ENCODE measurements at places on chromosomes 1 and 21.

DNA sequence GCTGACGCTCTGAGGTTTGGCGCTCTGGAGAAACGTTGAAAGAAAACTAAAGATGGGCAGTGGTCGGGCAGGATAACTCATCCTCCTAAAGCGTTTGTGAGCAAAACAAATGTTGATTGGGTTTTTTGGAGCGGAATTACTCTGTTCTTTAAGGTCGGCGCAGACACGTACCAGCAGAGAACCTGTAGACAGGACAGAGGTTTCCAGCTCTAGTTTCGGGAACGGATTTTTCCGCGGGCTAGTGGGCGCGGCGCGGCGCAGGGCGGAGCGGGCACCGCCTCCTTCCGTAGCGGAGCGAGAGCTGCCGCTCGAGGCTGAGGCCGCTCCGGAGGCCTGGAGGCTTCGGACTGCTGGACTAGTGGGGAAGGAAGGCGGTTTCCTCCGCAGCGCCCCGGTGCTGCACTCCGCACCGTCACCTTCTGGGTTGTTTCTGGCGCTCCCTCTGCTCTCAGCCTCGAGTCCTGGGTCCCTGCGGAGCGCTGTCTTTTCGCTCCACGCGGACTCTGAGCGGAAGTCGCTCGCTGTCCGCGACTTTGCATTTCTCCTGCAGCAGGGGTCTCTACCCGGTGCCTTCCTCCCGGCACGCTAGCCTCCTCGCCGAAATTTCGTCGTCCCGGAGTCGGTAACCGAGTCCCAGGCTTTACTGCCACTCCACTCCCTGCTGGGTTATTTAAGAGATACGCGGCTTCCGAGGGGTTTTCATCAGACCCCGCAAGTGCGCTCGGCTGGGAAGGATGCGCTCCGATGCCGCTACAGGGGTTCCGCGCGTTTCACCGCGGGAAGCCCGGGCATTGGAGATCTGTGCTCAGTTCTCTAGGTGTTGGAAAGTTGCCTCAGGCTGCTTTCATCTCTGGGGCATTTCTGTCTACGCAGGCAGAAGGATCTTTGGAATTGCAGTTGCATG is 7.0 kb downstream of the FOXD2 start:
- peaks cover 97% of the 10 kb centered on the region for H3K27me3 ChIP-seq
- H3K27ac ChIP-seq, result no peak overlapping the region
- H3K36me3 ChIP-seq, result no peaks in the 10 kb centered on the region
- no peak overlapping the region for H3K4me3 ChIP-seq

GRCh38 chr1:42747125-42747524 is 7.1 kb upstream of the CLDN19 start:
- H3K36me3 ChIP-seq, result peaks cover 32% of the 10 kb centered on the region
- H3K4me1 ChIP-seq, result no peaks in the 10 kb centered on the region
- no peak overlapping the region for H3K27ac ChIP-seq
- no peaks in the 10 kb centered on the region for H3K27me3 ChIP-seq

DNA sequence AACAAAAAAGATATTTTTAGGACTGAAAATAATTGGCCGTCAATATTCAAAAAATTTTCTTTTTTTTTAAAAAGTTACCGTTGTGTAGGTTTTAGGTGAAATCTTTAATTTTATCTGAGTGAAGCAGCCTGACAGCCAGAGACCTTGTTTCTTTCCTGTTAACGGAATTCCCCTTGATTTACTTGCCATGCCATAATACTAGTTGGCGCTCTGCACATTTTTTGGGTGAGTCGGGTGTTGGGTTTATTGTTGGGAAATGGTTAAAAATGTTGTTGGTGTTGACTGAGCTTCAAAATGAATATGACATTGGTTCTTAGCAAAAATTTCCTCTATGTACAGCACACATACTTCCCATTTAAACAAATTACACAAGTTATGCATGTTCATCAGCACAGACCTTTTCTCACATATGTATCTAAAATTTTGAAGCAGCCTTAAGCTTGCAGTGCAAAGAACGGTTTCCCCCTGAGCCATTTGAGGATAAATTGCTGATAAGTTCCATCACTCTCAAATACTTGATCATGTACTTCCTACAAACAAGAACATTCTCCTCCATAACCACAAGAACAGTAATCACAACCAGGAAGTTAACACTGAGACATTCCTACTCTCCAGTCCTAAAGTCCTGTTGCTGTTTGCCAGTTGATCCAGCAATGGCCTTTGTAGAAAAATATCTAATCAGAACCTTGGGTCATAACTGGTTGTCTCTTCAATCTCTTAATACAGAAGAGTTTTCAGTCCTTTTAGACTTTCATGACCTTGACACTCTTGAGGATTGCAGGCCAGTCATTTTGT is 34.2 kb downstream of the CAMTA1 start:
- peak overlapping the region; percentile 49 for H3K27ac ChIP-seq
- peaks cover 24% of the 10 kb centered on the region for H3K4me1 ChIP-seq
- no peaks in the 10 kb centered on the region for H3K36me3 ChIP-seq
- no peaks in the 10 kb centered on the region for H3K27me3 ChIP-seq
- no peak overlapping the region for H3K4me3 ChIP-seq

GRCh38 chr1:70194601-70195000 is 10.8 kb downstream of the LRRC40 start:
- DNase-seq, result no peak
- no peak overlapping the region for H3K27ac ChIP-seq
- H3K27me3 ChIP-seq, result no peaks in the 10 kb centered on the region

GRCh38 chr1:1212780-1213344 is 1.1 kb downstream of the TNFRSF4 start:
- no peak overlapping the region for H3K27ac ChIP-seq
- H3K27me3 ChIP-seq, result peaks cover 13% of the 10 kb centered on the region
- no peaks in the 10 kb centered on the region for H3K4me1 ChIP-seq
- no peak overlapping the region for H3K4me3 ChIP-seq

GRCh38 chr1:221632072-221632471 is 109.8 kb downstream of the DUSP10 start:
- no peaks in the 10 kb centered on the region for H3K27me3 ChIP-seq
- H3K36me3 ChIP-seq, result no peaks in the 10 kb centered on the region

DNA sequence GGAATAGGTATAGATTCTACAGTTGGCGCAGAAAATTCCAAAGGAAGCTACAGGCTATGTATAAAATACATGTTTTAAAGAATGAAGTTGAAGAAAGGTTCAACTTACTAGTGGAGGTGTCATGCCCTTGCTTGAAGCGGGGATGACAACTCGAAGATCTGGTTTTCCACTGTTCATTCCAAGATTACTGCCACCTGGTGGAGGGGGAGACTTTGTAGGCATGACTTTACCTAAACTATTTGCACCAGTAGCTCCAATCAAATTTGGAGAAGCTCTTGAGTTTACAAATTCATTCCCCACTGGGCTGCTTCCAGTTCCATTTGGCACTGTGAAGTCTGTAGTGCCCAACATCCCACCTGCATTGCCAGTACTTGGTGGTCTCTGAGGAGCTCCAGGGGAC is 81.7 kb downstream of the AXDND1 start:
- no peak overlapping the region for H3K27ac ChIP-seq
- no peaks in the 10 kb centered on the region for H3K4me1 ChIP-seq
- H3K36me3 ChIP-seq, result no peaks in the 10 kb centered on the region
- DNase-seq, result no peak

GRCh38 chr1:8340448-8340847 is 22.5 kb downstream of the SLC45A1 start:
- H3K4me3 ChIP-seq, result no peak overlapping the region
- DNase-seq, result no peak
- no peak overlapping the region for H3K27ac ChIP-seq
- no peaks in the 10 kb centered on the region for H3K27me3 ChIP-seq

GRCh38 chr1:56533197-56533596 is 46.2 kb downstream of the PLPP3 start:
- H3K4me3 ChIP-seq, result no peak overlapping the region
- peaks cover 36% of the 10 kb centered on the region for H3K4me1 ChIP-seq
- peaks cover 44% of the 10 kb centered on the region for H3K36me3 ChIP-seq
- peak overlapping the region; percentile 19 for H3K27ac ChIP-seq

DNA sequence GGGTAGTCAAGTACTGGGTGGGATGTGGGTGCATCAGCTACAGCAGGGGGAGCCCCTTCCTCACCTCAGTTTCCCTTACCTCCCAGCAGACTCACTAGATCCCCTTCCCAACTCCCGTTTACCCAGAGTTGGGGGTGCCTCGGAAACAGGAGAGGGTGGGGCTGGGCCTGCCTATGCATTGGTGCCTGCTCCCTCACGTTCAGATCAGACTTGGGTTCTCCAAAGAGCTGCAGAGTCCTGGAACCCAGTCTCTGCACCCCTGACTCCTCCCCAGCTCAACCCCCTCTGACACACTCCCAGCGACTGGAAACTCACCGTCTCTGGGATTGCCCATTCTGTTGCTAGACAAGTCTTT is 6.0 kb downstream of the FOXO6 start:
- H3K4me1 ChIP-seq, result peaks cover 38% of the 10 kb centered on the region
- no peaks in the 10 kb centered on the region for H3K36me3 ChIP-seq
- H3K27ac ChIP-seq, result no peak overlapping the region

- H3K4me3 ChIP-seq, result no peak overlapping the region
- H3K36me3 ChIP-seq, result peaks cover 59% of the 10 kb centered on the region
- no peak for DNase-seq
These were observed 32.7 kb downstream of the TFAP2E start for GRCh38 chr1:35605867-35606182.

- H3K27me3 ChIP-seq, result no peaks in the 10 kb centered on the region
- H3K4me3 ChIP-seq, result no peak overlapping the region
- H3K27ac ChIP-seq, result no peak overlapping the region
- DNase-seq, result no peak
- no peaks in the 10 kb centered on the region for H3K4me1 ChIP-seq
- peaks cover 19% of the 10 kb centered on the region for H3K36me3 ChIP-seq
These were observed 120.3 kb upstream of the TMEM51 start for GRCh38 chr1:15033264-15033663.

- H3K36me3 ChIP-seq, result peaks cover 15% of the 10 kb centered on the region
- no peaks in the 10 kb centered on the region for H3K27me3 ChIP-seq
- DNase-seq, result peak; percentile 2
- H3K4me1 ChIP-seq, result no peaks in the 10 kb centered on the region
- H3K27ac ChIP-seq, result no peak overlapping the region
These were observed 50.6 kb upstream of the HP1BP3 start for GRCh38 chr1:20837554-20838192.

DNA sequence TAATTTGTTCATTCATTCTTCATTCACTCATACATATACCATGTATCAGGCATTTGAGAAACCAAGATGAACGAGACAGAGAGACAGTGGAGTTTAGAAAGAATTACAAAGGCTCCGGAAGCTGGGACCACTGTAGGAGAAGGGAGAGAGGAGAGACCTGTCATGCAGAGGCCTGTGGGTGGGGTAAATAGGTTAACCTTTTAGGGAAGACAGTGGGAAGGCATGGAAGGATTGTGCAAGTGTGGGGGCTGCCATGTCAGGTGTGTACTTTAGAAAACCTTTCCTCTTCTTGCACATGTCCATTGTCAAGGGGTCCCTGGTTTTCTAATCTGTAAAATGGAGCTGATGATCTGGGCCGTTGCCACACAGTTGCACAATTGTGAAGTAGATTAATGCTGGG is 44.2 kb upstream of the POU3F1 start:
- H3K4me3 ChIP-seq, result no peak overlapping the region
- peaks cover 18% of the 10 kb centered on the region for H3K27me3 ChIP-seq
- no peaks in the 10 kb centered on the region for H3K4me1 ChIP-seq
- no peak for DNase-seq
- H3K27ac ChIP-seq, result no peak overlapping the region

GRCh38 chr1:46197964-46198811 is at the start of gene POMGNT1:
POMGNT1 (minus strand) TSS chr1:46198434; CDS start chr1:46197821, 613 bp downstream.
- peak; percentile 42 for DNase-seq
- H3K4me1 ChIP-seq, result peaks cover 8% of the 10 kb centered on the region
- peaks cover 27% of the 10 kb centered on the region for H3K36me3 ChIP-seq

DNA sequence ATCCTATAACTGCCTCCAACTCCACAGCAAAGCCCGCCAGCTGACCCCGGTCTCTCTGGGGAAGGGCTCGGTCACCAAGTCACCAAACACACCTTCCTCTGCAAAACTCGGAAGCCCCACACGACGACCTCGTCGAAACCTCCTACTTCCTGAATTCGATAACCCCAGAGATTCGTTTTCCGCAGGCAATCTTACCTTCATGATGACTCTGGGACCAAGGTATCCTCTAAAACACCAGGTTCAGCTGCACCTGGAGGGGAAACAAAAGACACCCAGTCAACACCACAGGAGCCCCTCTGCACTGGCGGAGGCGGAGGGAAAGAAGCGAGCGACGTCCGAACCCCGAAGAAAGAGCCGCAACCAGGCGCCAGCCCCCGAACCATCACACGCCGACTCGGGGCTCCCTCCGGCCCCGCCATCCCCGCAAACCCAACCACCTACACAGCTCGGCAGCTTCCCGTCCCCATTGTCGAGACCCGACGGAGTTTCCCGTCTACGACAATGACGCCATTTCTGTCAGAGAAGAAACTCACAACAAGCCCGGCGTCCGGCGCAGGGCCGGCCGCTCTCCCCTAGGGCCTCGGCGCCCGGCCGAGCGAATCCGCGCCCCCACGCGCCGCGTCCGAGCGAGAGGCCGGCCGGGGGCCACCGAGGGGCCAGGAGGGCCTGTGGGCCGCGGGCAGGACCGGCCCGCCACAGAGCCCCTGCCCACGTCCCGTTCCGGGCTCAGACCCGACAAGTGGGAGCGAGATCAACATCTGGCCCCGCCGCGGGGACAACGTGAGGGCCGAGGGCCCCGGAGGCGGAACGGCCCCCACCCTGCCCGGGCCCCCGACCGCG is 1.0 kb downstream of the ARID4B start:
- H3K36me3 ChIP-seq, result no peaks in the 10 kb centered on the region
- no peaks in the 10 kb centered on the region for H3K4me1 ChIP-seq

DNA sequence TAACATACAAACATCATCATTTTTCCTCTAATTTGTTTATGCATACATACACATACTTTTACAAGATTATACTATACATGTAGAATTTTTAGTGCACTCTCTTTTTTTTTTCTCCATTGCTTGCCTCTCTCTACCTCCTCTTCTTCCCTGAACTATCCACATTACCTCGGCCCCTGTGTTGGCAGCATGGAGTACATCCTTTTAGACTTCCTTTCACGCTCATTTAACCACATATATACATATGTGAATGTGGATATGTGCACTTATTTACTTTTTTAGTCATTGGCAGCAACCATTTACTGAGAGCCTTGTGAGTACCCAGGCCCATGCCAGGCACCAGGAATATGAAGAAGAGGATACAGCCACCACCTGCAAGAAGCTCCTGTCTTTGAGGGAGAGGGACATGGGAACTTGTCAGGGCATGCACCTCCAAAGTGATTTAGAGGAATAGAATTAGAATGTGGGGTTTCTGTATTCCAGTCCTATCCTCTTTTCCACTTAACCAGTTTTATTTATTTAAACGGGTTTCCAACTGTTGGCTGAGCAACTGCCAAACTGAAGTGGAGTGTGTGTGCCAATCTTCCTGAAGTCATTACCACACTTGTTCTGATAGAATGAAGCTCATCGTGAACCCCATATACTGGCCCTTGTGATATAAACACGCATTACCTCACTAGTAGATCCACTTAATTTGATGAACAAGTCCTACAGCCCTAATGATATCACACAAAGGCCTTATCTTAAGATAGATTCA is 212.6 kb downstream of the TNR start:
- no peaks in the 10 kb centered on the region for H3K36me3 ChIP-seq
- no peaks in the 10 kb centered on the region for H3K4me1 ChIP-seq
- DNase-seq, result no peak
